ENCODE measurements at places on chromosomes 13 and 19.

- peak; percentile 20 for DNase-seq
Measured at GRCh38 chr19:38395381-38396114, 7.1 kb downstream of the SPRED3 start.

DNA sequence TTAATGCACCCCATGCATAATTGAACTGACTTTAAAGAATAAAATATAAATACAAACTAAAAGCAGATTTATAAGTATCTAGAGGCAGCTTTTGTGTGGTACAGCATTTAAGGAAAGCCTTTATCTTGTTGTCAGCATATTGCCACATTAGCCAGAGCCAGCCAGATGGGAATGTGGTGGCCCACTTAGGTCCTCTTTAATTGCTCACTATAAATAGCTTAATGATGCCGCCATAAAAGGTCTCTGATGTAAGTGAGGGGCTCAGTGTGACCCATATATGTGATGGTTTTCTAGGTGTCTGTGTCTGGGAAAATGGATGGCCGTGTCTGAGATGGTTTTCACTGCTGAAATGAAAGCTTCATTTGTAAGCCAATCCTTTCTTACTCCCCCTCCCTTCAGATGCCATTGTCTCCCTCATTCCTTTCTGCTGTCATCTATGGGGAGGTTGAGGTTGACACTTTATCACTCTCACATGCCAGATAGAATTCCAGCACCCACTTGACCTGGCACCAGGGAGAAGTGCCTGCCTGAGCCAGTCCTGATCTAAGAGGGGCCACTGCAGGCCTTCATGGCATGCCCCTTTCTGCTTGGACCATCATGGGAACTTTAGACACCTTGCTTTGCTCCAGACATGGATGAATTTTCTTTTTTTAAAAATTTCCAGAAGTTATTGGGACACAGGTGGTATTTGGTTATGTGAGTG, 135.3 kb downstream of the MTUS2 start:
- DNase-seq: no peak

- DNase-seq: no peak
Measured at GRCh38 chr13:84455143-84455905, 573.0 kb upstream of the SLITRK1 start.

- DNase-seq: no peak
Measured at GRCh38 chr19:8150178-8150865, 930 bp upstream of the FBN3 start.

GRCh38 chr19:39871886-39872866, 26.0 kb upstream of the FBL start:
- DNase-seq: no peak

GRCh38 chr19:3186891-3187661, 1.3 kb downstream of the NCLN start:
- DNase-seq: no peak

DNA sequence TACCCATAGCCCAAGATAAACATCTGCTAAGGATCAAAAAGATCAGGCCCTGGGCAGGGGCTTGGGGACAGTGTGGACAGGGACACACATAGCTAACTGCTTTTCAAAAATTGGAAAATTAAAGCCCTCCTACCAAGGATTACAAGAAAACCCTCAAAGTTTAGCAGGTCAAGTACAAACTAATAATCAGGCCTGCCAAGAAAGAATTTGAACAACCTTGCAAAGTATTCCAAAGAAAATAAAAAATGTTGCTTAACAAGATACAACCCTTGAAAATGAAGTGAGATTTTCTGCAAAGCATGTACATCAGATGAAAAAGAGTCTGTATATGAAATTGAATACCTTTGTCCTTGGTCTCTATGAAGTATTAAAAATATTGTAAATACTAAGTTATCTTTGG, 67.3 kb downstream of the KLF12 start:
- DNase-seq: no peak

GRCh38 chr19:39825093-39825463, 8.9 kb downstream of the DYRK1B start:
- DNase-seq: no peak

DNA sequence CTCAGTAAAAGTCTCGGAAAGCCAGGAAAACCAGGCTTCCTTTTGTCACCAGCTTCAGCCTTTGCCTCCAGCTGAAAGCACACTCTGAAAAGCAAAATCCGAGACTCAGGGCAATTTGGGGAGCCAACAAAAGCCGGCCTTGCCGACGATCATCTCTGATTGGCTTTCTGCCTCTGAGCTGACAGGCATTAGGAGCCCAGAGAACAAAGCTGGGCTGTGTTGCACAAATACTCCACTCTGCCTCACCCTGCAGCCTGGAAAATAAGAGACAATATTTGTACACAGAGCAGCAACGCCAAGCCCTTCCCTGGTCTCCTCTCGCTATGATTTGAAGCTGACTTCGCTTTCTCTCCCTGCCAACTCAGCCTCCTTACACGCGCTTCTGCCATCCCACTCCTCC, 46.9 kb downstream of the CACNA1A start:
- no peak for DNase-seq

- DNase-seq: no peak
Measured at GRCh38 chr13:112967686-112968379, 1.2 kb upstream of the MCF2L start.

- no peak for DNase-seq
Measured at GRCh38 chr19:54638683-54639082, 8.4 kb downstream of the LILRB1 start.

GRCh38 chr19:40219721-40220276, 1.6 kb upstream of the TTC9B start:
- DNase-seq: no peak

DNA sequence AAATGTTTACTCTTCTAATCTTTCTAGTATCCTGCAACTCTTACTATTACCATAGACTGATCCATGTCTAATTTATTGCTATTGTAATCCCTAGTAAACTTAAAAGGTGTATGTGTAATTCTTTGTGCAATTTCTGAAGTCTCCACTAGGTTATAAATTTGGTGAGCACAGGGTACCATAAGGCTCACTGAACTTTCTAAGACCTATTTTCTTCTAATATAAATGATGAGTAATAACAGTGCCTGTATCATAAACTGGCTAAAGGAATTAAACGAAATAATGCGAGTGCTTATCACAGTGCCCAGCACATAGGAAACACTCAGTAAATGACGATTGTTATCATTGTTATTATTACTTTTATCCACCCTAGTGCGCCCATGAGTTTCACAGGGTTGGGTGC, 119.1 kb downstream of the KLF12 start:
- DNase-seq: no peak

DNA sequence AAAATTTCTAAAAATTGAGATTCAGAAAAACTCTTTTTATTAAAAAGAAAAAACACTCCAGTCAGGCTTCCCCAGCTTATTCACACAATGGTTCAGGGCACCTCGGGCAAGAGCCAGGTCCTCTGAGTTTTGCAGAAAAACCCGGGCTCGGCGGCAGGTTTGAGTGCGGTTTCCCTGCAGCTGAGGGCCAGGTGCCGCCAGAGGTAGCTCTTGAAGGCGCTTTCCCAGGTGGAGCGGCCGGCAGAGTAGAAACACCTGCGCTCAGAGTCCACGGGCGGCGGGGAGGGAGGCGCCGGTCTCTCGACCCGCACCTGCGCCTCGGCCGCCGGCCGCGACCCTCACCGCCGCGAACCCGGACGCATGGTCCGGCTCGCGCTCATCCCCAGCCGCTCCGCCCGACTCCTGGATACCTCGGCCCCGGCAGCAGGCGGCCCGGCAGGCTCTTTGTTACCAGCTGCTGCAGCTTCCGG, 444 bp downstream of the PROSER1 start:
- peak; percentile 36 for DNase-seq

DNA sequence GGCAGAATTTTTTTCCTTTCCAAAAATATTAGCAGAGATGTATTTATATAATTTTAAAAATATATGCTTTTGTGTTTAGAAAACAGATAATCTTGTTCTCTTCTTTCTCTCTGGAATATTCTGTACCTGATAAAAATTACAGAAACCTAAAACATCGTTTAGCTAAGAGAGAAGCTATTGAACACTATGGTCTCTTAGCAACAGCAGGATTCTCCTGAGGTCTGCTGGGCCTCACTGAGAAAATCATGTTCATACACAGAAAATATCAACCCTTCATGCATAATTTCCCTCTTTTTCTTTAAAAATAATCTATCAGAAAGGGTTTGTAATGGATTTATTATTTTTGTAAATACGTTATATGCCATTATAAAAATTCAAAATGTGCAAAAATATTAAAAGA, 242.2 kb downstream of the DCLK1 start:
- DNase-seq: no peak

GRCh38 chr19:47623921-47624391, 15.0 kb downstream of the BICRA start:
- DNase-seq: no peak

DNA sequence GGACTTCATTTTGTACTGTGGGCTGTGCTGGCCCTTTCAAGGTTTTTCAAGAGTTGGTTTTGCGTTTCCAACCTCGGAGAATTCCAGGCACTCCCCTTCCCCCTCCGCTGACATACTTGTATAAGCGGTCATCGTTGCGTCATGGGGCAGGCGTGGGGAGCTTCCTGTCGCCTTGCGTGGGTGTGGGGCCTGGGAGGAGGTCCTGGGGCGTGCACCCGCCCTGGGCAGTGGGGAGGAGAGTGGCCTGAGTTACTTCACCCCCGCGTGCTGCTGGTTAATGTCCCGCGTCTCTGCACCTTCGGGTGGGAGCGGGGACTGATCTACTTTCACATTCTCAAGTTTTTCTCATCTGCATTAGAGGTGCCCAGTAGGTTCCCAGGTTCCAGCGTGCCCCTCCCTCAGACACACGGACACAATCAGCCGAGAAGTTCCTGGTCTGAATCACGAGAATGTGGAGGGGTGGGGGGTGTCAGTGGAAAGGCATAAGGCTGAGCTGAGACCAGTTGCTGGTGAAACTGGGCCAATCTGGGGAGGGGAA, 4.1 kb downstream of the IER2 start:
- peak; percentile 42 for DNase-seq

- no peak for DNase-seq
Measured at GRCh38 chr13:87553142-87553541, 118.0 kb upstream of the SLITRK5 start.

DNA sequence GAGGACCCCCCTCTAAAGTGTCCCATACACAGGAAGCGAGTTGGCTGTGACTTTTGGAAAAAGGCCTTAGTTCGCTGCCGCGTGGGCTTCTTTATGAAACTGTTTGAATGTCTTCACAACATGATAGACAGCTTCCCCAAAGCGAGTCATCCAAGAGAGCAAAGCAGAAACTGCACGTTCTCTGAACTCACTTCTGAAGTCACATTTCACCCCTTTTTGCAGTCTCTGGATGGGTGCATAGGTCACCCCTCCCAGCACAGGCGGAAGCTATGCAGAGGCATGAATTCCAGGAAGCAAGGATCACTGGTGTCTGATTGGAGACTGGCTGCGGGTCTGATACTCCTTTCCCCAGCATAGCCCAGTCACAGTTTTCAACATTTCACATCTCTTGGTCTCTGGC, 10.6 kb downstream of the GPI start:
- DNase-seq: no peak

DNA sequence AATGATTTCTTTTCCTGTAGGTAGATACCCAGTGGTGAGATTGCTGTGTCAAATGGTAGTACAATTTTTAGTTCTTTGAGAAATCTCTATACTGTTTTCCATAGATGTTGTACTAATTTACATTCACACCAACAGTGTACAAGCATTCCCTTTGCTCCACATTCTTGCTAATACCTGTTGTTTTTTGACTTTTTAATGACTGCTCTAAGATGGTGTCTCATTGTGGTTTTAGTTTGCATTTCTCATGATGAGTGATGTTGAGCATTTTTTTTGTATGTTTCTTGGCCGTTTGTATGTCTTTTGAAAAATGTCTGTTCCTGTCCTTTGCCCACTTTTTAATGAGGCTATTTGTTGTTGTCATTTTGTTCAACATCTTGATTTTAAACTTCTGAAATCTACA, 103.3 kb downstream of the DGKH start:
- DNase-seq: no peak

DNA sequence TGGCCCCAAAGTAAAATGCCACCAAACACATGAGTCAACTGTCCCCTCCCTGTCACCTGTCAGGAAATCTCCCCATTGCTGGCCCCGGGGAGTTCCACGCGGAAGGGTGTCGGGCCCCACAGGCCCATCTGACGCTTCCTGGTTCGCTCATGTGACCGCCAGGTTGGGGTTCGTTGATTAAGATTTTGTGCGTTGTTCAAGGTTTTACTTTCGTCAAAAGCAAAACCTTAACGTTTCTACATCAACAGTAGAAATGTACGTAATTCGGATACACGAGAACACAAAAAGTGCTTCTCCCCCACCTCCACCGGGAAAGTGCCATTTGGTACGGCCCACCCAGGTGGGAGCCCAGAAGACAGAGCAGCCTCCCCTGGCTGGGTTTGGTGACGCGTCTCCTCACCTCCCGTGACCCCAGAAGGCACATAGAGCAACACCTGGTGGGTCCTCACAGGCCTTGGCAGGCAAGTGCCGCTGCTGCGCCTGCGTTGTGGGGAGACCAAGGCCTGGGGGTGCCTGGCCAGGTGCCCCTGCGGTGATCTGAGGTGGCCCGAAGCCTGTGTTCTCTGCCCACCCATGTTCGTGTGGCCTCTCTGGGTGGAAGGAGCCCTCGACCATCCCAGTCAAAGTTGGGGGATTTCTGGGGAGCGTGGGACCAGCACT, 161.6 kb downstream of the KDM4B start:
- peak; percentile 31 for DNase-seq

GRCh38 chr13:25816239-25816638, 235.6 kb downstream of the SHISA2 start:
- no peak for DNase-seq

DNA sequence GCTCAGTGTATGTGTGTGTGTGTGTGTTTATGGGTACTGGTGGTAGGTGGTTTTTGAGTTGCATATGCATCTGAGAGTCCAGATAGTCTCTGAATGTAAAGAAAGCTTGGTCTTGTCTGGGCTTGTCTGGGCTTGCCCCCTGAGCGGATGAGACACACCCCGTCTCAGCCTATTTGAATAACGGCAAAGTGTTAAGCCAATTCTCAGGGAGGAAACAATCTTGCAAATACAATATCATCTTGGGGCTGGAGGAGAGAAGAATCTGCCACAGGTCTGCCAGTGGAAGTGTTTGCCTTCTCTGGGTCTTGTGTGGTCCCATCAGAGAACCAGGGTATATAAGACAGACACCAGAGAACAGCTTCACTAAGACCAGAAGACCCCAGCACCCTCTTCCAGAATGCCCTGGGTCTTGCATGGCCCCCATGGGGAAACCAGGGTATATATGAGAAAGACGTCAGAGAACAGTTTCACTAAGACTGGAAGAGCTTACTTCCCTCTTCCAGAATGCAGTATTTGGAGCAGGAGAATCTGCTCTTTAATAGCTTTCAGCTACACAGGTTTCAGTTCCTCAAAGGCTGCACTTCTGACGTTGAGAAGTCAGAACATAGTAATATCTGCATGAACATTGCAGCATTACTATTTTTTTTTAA, 13.3 kb downstream of the CD70 start:
- DNase-seq: no peak

GRCh38 chr13:45226024-45226423, 25.2 kb upstream of the KCTD4 start:
- DNase-seq: no peak
